ENCODE measurements at places on chromosomes 2 and 18. TPM values are rescaled to one million over a fixed set of nuclear protein-coding genes. Genes with fewer than 3 reads are reported as not detected.

GRCh38 chr2:201866643-201867473, 60.5 kb downstream of the CDK15 start:
- H3K4me3 ChIP-seq: no peak overlapping the region
- H3K36me3 ChIP-seq: no peaks in the 10 kb centered on the region
- no peak for DNase-seq
- no peak overlapping the region for H3K27ac ChIP-seq
- H3K4me1 ChIP-seq: no peaks in the 10 kb centered on the region
- H3K27me3 ChIP-seq: no peaks in the 10 kb centered on the region

GRCh38 chr2:176747928-176748327, 464.7 kb upstream of the HNRNPA3 start:
- H3K27me3 ChIP-seq: no peaks in the 10 kb centered on the region
- H3K27ac ChIP-seq: no peak overlapping the region
- H3K4me1 ChIP-seq: no peaks in the 10 kb centered on the region
- no peak for DNase-seq
- H3K4me3 ChIP-seq: no peak overlapping the region

- H3K4me3 ChIP-seq: no peak overlapping the region
- no peaks in the 10 kb centered on the region for H3K27me3 ChIP-seq
- no peak for DNase-seq
- no peak overlapping the region for H3K27ac ChIP-seq
These were observed 7.9 kb upstream of the ERMN start for GRCh38 chr2:157333304-157334047.

DNA sequence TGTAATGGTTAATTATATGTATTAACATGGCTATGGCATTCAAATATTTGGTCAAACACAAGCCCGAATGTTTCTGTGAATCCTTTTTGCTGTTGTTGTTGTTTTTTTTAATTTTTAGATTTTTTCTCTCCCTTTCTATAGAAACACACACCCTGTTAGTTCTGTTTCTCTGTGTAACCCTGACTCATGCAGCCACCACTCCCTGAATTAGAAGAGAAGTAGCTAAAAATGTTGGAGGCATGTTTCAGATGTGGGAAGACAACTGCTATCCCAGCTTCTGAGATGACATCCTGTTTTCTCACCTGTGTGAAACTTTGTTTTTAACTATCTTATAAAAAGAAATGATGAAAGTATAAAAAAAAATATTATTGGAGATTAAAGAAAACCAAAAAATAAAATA, 219.6 kb upstream of the RGPD4 start:
- H3K27ac ChIP-seq: no peak overlapping the region
- H3K4me1 ChIP-seq: no peaks in the 10 kb centered on the region
- DNase-seq: no peak
- H3K4me3 ChIP-seq: no peak overlapping the region

- H3K36me3 ChIP-seq: no peaks in the 10 kb centered on the region
- no peak overlapping the region for H3K27ac ChIP-seq
- H3K4me3 ChIP-seq: no peak overlapping the region
These were observed 263.9 kb downstream of the LTBP1 start for GRCh38 chr2:33210626-33211025.

DNA sequence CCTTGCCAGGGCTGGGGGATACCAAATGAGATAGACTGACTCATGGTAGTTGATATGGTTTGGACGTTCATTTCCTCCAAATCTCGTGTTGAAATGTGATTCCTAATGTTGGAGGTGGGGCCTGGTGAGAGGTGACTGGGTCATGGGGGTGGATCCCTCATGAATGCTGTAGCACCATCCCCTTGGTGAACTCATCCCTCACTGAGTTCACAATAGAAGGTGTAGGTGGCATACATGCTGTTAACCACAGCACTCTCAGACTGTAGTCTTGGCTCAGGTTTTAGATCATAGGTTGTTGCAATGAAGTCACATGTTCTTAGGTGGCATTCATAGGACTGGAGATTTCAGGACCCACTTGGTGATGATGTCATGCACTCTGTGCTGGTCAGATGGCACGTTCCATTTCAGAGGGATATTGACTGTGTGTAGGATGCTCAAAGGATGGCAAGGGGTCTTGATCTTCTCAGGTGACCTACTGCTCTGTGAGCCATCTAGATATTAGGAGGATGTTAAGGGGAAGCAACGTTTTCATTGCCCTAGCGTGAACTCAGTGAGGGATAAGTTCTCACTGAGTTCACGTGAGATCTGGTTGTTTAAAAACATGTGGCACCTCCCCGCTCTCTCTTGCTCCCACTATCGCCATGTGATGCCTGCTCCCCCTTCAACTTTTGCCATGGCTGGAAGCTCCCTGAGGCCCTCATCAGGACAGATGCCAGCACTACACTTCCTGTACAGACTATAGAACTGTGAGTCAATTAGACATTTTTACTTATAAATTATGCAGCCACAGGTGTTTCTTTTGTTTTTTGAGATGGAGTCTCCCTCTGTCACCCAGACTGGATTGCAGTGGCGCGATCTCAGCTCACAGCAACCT, 73.8 kb upstream of the ACAA2 start:
- no peak overlapping the region for H3K4me3 ChIP-seq
- no peak overlapping the region for H3K27ac ChIP-seq
- H3K4me1 ChIP-seq: no peaks in the 10 kb centered on the region
- no peaks in the 10 kb centered on the region for H3K36me3 ChIP-seq

DNA sequence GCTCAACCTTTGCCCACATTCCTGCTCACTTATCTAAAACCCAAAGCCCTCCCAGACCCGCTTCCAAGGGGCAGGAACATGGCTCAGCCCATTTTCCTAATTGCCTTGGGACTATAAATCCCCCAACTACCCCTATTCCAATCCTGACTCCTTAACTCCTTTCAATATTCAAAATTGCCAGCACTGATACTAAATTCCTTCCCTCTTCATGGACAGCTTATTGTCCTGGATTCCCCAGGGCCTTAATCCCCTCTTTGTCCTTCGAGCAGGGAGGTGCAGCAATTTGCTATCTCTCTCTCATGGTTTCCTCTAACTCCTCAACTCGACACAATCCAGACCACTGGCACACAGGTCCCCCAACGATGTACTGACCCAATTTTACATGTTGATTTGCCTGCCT, 99.1 kb downstream of the SLC25A12 start:
- no peaks in the 10 kb centered on the region for H3K27me3 ChIP-seq
- no peak overlapping the region for H3K4me3 ChIP-seq
- H3K27ac ChIP-seq: no peak overlapping the region

DNA sequence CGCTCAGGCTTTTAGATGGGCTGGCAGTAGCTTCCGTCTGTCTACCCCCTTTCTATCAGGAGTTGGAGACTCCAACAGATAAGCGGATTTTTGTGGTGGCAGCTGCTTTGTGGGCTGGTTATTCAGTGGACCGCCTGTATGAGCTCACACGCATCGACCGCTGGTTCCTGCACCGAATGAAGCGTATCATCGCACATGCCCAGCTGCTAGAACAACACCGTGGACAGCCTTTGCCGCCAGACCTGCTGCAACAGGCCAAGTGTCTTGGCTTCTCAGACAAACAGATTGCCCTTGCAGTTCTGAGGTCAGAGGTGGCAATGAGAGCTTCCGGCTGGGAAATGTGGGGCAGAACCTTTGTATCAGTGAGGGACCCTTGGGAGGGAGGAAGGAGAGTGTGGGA, 14.8 kb downstream of the CAD start:
- H3K27me3 ChIP-seq: no peaks in the 10 kb centered on the region
- no peak overlapping the region for H3K27ac ChIP-seq
- H3K36me3 ChIP-seq: peaks cover 37% of the 10 kb centered on the region
- no peak overlapping the region for H3K4me3 ChIP-seq

GRCh38 chr2:62292190-62292589, 96.3 kb downstream of the B3GNT2 start:
- H3K4me3 ChIP-seq: no peak overlapping the region
- H3K27me3 ChIP-seq: no peaks in the 10 kb centered on the region
- no peaks in the 10 kb centered on the region for H3K36me3 ChIP-seq
- H3K4me1 ChIP-seq: peaks cover 48% of the 10 kb centered on the region
- H3K27ac ChIP-seq: peak overlapping the region; percentile 50

- DNase-seq: no peak
- no peak overlapping the region for H3K27ac ChIP-seq
- H3K36me3 ChIP-seq: no peaks in the 10 kb centered on the region
These were observed 85.9 kb downstream of the MTCL1 start for GRCh38 chr18:8791171-8791651.

GRCh38 chr2:210226223-210226622, 976 bp upstream of the ACADL start:
- no peaks in the 10 kb centered on the region for H3K36me3 ChIP-seq
- DNase-seq: no peak
- H3K4me1 ChIP-seq: no peaks in the 10 kb centered on the region
- H3K4me3 ChIP-seq: no peak overlapping the region
- H3K27ac ChIP-seq: no peak overlapping the region

DNA sequence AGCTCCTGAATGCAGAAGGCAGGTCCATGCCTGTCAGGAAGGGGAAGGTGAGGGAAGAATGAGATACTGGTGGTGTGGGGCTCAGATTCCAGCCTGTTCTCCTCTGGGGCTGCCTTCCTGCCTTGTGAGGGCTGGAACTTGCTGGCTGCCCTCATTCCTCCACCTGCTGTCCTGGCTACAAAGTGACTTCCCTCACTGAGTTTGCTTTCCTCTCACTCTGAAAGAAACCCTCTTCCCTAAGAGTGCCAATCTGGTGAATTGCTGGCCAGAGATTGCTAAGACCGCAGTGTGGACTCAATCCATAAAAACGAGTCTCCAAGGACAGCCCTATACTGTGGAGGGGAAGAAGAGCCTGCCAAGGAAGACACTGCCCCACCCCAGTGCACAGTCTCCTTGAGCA, 664.4 kb upstream of the HS6ST1 start:
- H3K4me1 ChIP-seq: no peaks in the 10 kb centered on the region
- no peaks in the 10 kb centered on the region for H3K36me3 ChIP-seq
- DNase-seq: no peak
- H3K4me3 ChIP-seq: no peak overlapping the region
- peaks cover 2% of the 10 kb centered on the region for H3K27me3 ChIP-seq

DNA sequence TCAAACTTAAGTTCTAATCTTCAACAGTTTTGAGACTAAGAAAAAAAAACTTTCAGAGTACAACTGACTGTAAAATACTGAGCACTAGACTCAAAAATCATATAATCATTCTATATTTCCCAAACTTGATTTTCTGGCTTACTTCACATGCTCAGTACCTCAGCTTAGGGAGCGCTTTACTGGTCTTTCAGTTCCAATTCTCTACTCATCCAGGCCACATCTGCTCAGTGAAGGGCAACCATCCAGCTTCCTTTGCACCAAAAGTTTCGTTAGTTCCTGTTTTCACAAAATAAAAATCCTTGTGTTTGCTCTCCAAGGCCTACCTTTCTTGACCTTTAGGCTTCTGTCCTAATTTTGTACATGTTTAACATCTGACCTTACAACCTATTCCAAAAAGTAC, 287.6 kb upstream of the LRRTM1 start:
- no peak overlapping the region for H3K27ac ChIP-seq
- no peaks in the 10 kb centered on the region for H3K27me3 ChIP-seq
- DNase-seq: no peak
- H3K4me1 ChIP-seq: no peaks in the 10 kb centered on the region
- H3K4me3 ChIP-seq: no peak overlapping the region

GRCh38 chr2:193946806-193947205, 1710.2 kb upstream of the SLC39A10 start:
- no peaks in the 10 kb centered on the region for H3K27me3 ChIP-seq
- no peaks in the 10 kb centered on the region for H3K36me3 ChIP-seq
- H3K4me1 ChIP-seq: no peaks in the 10 kb centered on the region
- no peak for DNase-seq
- H3K27ac ChIP-seq: no peak overlapping the region

Gene HOXD13
- total RNA-seq: not detected

Gene SERPINB7
- total RNA-seq: not detected

Gene IL36RN
- total RNA-seq: not detected

Gene DPYSL5
- total RNA-seq: not detected

Gene PLGLB1
- total RNA-seq: 2.2 TPM

Data from GM12878 (cell line).